ENCODE measurements at places on chromosomes 16 and 17.

- DNase-seq, result peak; percentile 21
These were observed 870 bp upstream of the ITGA3 start for GRCh38 chr17:50055055-50055425.

- DNase-seq, result no peak
These were observed 145.6 kb downstream of the CCDC182 start for GRCh38 chr17:57599271-57600045.

DNA sequence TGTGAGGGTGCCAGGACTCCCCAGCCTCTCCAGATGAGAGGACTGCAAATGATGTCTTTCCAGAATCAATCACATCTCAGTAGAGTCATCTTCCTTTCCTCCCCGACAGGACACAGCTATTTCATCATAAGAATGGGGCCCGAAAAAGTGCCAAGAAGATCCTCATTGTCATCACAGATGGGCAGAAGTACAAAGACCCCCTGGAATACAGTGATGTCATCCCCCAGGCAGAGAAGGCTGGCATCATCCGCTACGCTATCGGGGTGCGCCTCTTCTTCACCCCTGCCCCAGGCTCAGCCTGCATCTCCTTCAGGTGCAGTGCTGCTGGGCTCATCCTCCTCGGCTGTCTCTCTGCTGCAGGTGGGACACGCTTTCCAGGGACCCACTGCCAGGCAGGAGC lies 14.3 kb downstream of the ITGAD start:
- DNase-seq, result no peak

GRCh38 chr16:85642762-85643358 lies 29.7 kb downstream of the GSE1 start:
- DNase-seq, result no peak

DNA sequence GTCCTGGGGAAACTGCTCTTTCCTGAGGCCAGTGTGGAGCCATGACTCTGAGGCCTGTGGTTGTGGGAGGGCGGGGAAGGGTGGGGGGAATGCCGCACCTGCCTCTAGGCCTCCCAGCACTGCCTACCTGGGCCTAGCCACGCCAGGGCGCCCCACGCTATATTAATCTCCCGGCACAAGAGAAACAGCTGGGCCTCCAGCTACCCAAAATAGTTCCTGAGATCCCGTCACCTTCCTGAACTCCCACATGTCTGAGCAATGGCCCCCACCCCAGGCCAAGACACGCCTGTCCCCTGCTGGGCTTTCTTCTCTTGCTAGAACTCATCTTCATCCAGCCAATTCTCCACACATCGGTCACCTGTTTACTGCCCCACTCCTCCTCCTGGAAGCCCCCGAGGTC lies 13.0 kb upstream of the MTSS2 start:
- no peak for DNase-seq

- no peak for DNase-seq
These were observed 56.4 kb downstream of the CMIP start for GRCh38 chr16:81500833-81501521.

DNA sequence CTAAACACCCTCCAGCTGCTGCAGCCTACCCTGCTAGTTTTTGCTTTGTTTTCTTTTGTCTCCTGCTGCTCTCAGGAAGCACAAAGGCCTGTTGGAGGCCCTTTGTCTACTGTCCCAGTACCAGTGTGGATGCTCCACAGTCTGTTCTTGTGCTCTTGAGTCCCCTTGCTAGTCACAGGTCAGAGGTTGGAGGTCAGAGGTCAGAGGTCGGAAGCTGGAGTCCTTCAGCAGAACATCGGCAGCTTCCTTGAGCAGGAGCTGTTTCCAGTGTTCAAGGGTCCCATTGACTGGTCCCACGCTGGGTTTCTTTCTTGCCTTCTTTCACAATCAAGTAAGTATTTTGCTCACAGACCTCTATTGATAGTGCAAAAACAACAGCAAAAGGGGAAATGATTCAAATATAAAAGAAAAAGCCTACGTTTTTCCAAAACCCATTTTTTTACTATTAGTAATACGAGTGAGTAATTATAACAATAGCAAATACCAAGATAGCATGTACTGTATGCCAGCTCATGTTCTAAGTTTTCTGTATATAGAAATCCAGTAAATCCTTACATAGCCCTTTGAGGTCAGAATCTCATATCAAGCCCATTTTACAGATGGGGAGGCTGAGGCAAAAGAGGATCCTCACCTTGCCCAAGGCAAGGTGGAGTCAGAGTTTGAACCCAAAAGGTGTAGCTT lies 10.9 kb upstream of the IL34 start:
- DNase-seq, result no peak

- DNase-seq, result no peak
These were observed 31.5 kb downstream of the NEUROD2 start for GRCh38 chr17:39576187-39576586.
